ENCODE measurements at places on chromosomes 2 and 18.
A peak's percentile ranks its signal among the peaks of the same experiment; 100 is the strongest.

GRCh38 chr2:105439141-105439540 lies 40.3 kb upstream of the FHL2 start:
- DNase-seq: no peak

GRCh38 chr2:29782087-29782486 lies 139.3 kb downstream of the ALK start:
- no peak for DNase-seq

DNA sequence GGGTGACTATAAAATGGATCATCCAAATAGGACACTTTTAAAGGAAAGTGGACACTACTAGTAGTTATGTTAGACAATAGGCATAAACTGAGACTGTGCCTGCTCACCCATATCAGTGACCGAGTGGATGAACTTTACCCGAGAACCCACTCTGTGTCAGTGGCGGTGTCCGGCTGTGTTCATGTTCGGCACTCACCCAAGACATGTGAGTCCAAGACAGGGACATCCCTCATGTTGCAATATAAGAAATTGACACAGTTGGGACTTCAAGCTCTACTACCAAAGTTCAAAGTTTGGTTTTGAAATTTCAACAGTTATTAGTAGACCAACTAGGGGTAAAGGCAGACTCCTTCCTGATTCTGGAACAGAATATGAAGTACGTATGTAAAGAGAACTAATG lies 326.3 kb upstream of the TNP1 start:
- no peak for DNase-seq

DNA sequence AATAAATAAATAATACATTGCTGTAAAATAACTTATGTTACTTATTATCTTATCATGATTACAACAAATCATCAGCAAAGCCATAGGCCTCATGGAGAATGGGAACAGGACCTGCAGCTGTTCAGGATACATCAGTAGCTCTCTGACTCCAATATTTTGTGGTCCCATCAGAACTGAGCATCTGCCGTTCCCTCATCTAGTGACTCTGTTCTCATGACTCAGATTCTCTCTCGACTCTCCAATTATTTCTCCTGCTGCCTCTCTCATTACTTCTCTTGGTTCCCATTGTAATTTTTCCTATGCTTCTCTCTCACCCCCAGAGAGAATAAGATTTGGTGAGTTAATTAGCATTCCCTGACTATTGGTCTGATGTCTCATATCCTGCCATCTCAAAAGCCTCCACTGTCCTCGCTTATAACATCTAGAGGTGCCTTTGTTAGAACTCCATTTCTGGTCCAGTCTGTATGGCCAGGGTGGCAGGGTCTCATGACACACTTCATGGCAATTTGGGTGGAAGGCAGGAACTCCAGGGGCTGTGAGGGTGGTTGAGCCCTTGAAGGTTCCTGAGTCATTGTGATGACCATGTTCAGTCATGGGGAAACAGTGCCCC lies 78.0 kb upstream of the TANC1 start:
- DNase-seq: no peak

DNA sequence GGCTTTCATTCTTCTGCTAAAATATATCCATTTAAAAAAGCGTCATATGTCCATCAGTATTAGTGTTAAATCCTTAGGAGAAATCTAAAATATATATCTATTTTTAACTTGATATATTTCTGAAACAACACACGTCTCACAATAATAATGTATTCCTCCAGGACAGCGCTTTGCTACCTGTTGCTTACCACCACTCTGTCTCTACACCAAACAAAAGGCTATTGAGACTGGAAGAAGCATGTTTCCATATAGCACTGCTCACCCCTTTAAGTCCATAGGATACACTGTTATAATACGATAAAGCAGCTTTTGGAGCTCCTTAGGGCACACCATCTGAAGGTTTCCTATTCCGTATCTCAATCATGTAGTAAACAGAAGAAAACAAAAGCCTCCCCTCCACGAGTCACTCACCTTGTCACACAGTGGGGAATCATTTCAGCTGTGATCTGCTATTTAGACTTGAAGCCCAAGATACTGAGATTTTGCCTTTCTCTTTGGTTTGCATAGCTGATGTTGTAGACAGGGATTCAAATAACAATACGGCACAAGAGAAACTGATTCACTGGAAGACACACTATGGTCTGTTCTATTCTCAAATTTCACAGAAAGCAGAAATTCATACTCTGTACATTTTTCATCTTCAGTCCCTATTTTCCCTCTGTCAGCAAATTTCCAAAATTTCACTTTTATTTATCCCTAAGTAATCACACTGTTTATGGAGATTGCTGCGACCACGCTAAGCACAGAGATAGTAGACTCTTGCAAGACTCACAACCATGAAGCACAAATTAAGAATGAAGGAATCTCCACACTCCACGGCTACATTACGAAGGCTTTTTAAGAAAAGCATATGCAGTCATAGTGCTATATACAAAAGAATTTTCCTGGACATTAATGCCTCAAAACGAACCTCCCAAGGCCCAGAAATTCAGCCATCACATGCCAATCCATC lies 187.1 kb downstream of the TCF4 start:
- DNase-seq: no peak

- no peak for DNase-seq
Measured at GRCh38 chr2:150916467-150917396, 344.9 kb downstream of the RBM43 start.

DNA sequence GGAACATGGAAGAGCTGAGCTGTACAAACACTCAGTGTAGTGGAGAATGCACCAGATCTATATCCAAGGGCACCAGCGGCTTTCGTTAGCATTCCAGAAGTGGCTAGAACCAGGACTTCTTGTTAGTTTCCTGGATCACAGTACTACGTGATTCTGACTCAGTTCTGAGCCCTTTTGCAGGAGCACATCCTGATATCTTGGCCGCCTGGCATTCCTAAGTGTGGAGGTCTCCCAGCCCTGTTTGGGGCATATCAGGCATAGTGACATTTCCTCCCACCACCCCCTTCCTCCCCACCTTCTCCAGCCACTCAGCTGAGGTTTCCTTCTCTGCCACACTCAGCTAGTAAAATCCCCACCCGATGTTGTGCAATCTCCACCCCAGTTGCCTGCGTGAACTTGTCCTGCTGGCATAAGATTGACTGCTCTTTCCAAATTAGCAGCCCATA lies 63.4 kb downstream of the BMP10 start:
- DNase-seq: no peak

GRCh38 chr2:149036507-149037293 lies 1.8 kb upstream of the LYPD6B start:
- DNase-seq: no peak

DNA sequence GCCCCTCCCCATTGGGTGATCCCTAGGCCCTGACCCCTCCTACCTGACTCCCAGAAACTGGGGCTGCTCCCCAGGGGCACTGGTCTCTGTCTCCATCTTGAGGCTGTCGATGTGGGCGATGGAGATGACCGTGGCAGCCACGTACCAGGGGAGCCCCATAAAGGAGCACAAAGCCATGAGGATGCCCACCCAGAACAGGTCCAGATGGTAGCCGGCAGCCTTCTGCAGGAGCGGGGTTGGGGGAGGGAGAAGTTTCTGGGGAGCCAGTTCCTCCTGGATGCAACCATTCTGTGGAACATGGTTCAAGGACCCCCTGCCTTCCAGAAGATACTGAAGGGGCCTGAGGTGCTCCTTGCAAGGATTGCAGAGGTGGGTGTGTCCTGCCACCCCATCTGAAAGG lies 34.0 kb downstream of the MTHFD2 start:
- no peak for DNase-seq

GRCh38 chr2:226124548-226125011 lies 675.0 kb downstream of the IRS1 start:
- DNase-seq: no peak

- peak; percentile 45 for DNase-seq
Measured at GRCh38 chr18:32289483-32290075, 99.7 kb downstream of the MEP1B start.

- no peak for DNase-seq
Measured at GRCh38 chr18:55089610-55090009, 130.3 kb upstream of the CCDC68 start.

DNA sequence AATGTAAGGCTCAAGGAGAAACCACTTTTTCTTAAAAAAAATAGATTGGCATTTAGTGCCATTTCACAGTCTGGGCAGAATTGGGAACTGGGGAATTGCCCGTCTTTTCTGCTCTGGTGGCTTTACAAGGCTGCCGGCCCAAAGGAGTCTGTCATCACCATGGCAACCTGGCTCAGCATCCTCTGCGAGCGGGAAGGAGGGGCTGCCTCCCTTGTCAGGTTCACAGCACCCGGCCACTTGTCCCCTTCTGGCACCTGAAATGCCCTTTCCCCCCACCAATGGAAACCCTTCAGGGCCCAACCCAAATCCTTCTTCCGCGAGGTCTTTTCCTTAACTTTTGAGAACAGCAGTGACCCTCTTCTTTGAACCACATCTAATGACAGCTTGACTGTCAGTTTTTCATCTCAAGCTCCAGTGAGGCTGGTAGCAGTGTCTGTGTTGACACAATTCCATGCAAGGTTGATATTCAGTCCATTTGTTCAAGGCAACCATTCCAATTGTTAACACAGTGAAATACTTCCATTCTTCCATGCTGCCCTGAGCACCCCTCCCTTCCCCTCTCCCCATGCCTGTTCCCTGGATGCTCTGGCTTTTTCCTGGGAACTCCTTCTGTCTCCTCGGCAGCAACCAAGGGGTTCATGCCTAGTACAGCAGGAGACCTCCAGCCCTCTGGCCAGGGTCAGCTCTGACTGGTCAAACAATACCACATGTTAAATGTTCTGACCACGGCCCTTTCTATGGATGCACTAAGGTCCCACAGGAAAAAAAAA lies 79.6 kb downstream of the DNER start:
- DNase-seq: no peak

DNA sequence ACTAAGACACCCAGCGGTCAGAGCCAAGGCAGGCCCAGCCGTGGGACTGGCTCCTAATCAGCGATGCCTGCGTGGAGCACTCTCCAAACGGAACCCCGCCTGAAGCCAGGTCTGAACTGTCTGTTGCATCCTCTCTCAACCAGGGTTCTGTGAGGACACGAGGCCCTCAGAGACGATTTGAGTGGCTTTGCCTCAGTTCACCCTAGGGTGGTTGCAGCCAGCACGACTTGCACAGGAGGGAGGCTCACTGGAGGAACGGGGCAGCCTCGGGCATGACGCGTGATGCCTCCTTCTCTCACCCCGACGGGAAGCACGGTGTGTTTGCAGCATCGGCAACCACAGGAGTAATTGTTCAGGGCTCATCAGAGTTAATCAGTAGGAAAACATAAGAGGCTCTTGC lies 336.4 kb downstream of the EIPR1 start:
- DNase-seq: no peak

DNA sequence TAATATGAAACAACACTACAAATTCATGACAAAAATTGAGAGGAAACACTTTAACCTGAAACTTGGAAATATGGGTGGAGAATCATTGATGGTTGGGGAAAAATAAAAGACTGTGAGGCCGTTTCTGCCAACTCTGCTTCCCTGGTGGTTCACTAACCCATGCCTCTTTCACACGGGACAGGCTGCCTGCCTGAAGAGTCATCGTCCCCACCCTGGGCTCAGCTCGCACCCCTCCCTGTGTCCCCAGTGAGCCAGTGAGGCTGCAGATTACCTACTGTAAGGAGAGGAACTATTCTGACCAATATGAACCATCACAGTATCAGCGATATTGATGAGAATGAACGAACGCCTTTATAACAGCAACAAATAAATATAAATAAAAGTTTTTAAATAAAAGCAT lies 357.8 kb upstream of the CDH20 start:
- no peak for DNase-seq

DNA sequence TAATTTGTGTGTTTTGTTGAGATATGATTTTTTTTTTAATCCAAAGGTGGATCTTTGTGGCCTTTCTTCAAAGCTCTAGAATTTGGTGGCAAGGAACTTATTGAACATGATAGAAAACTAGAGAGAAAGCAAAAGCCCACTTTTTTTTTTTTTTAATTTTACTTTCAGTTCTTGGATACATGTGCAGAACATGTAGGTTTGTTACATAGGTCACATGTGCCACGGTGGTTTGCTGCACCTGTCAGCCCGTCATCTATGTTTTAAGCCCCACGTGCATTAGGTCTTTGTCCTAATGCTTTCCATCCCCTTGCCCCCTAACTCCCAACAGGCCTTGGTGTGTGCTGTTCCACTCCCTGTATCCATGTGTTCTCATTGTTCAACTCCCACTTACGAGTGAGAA lies 135.9 kb downstream of the RHBDD1 start:
- DNase-seq: no peak

DNA sequence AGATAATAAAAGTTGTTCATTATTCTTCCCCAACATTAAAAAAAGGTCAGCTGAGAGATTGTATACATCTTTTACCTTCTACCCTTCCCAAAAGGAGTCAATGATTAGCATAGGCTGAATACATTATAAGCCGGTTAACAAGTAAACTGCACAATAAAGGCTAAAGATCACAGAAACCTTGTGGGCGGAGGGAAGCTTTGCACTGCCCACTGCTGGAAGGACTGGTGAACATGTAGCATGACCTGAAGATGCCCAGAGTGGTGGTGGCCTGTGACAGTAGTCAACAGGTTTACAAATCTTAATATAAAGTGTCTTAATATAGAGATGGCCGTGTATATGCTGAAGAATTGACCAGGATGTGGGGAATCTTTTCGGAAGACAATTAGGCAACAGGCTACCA lies 35.6 kb downstream of the ARL5A start:
- no peak for DNase-seq

GRCh38 chr2:37875403-37875906 lies 49.6 kb upstream of the RMDN2 start:
- DNase-seq: no peak

DNA sequence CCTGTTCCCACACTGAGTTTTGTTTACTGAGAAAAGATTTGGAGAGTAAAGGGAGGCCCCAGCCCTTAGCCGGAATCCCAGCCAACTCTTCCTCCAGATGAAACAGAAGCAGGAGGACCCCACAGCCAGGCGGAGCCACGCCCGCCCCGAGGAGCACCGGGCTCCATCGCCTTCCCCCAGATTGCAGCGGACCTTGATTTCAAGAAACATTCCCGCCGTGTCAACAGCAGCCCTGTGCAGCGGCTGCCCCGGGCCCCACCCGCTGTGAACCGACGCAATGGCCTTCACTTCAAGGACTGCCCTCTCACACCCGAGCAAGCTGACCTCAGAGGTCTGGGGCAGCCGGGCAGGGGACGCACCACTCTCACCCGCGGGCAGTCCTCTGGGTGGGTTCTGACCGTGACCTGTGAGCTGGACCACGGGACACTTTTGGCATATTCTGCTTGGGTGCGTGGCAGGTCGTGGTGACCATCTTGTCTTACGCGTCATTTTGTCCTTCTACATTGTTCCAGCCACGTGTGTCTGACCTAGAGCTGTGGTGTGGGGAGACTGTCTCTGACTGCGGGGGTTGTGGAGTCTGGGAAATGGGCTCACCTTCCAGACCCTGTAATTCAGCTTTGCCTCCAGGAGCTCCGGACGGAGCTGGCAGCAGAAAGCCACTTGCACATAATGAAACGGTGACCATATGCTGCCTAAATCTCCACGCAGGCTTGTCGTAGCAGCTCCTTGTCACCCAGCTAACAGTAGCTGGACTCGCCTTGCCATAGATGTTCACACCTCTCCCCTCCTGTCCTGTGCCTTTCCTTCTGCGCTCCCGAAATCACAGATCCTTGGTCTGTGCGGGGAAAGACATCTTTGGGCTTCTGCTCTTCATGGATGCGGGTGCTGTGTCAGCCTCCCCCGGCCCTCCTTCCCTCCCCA lies 32.0 kb upstream of the INHBB start:
- DNase-seq: no peak

GRCh38 chr2:158202161-158202815 lies 100.6 kb downstream of the UPP2 start:
- DNase-seq: peak; percentile 38
